ENCODE measurements at places on chromosomes 1 and 21.

DNA sequence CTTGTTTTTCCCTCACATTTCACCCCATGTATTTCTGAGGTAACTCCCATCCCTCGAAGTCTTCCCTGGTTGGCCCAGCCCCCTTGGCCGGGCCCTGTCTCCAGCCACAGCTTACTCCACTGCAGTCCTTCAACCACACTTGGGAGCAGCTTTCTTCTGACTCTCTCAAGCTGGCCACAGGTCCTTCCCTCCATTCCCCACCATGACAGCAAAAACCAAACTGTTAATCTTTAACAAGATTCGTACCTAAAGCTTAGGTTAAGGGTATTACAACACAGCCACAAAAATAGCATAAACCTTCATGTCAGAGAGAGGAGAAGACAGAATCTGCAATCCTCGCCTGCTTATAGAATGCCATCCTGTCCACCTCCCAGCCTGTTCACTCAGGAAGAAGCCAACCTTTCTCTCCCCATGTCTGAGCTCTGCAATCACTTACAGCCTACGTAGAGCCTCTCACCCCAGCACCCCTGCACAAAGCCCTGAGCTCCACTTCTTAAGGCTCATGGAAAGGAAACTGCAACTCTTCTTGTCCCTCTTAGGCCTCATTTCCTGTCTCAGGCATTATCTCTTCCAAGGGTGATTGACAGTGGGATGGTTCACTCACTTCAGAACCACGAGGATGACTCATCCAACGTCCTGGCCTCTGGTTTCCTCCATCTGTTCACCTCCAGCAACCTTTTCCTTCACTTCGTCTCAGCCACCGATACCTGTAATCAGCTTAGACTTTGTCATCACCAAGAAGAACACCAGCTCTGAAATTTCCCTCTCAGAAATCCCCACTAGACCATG is 72.8 kb downstream of the CD2 start:
- no peak for DNase-seq

DNA sequence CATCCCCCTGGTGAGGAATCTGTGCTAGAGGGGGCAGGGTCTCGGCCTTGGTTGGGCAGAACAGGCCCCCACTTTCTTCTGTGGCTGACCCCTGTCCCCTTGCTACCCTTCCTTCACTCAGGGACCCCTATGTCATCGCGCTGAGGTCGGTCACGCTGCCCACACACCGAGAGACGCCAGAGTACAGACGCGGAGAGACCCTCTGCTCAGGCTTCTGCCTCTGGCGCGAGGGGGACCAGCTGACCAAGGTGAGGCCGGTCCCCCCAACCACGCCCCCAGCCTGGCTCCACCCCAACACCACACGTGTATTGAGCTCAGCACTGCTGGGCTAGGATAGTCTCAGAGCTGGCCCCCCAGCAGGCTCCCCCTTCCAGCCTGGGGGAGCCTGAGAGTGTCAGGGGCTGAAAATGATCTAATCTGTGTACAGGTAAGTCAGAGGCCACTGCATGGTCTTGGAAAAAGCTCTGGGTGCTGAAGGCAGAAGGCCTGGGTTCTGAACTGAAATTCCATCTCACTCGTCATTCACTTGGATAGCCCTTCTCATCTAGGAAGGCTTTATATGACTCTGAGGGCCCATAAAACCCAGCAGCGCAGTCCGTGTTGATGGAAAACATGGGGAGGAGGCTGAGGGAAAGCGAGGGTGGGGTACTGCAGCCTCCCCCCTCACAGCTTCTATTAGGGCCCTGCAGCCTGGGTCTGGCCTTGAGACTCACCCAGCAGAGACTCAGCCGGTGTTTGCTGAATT is 15.3 kb downstream of the FAM151A start:
- DNase-seq: no peak

DNA sequence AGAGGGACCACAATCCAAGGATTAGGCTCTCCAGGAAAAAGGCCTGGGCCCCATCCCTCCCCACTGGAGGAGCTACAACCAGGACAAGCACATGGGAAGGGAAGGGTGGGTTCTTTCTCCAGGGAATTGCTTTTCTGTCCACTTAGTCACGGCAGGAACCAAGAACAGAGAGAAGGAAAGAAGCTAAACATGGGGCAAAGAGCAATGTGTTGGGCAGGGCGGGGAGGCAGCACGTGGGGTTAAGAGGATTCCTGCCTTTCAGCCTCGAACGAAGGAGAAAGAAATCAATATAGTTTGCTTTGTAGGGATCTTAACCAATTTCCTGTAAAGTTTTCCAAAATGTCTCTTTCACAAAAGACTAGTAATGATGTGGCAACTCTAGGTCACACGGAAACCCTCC is 21.7 kb downstream of the ERI3 start:
- DNase-seq: no peak

DNA sequence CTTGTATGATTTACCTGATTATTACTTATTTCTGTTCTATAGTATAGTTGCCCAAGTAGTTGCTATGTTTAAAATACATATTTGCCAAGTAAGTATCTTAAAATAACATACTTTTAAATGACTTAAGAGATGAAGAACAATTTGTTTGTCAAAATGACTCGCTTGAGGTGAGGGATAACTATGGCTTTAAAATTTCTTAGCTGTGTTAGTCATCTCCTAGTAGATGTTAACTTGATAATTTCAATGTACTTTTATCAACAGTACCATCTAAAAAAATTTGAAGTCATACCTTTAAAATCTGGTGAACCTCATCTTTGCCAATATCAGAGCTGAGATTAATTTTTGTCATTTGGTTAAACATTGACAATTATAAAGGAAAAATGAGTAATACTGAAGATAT is 37.7 kb downstream of the ODR4 start:
- no peak for DNase-seq

DNA sequence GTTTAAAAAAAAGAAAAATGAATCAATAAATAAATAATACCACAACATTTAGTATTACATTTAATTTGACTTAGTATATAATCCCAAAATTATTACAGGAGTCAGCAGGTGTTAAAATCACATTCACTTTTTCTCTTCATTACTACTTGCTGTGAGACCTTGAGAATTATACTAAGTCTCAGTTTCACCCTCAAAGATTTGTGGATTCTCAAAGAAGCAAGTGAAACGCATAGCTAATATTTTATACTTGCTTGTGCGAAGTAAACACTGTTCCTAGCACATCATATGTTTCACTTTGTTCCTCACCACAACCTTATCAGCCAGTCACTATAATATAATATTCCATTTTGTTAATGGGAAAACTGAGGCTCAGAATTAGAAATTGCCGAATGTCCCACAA is 4.0 kb downstream of the CLCA1 start:
- DNase-seq: no peak

- no peak for DNase-seq
Observed at GRCh38 chr1:34266127-34266951, 89.6 kb downstream of the C1orf94 start.

GRCh38 chr1:37809942-37810341 is 1.9 kb upstream of the YRDC start:
- DNase-seq: no peak

GRCh38 chr1:26922901-26923300 is 1.4 kb downstream of the NUDC start:
- no peak for DNase-seq

- DNase-seq: no peak
Observed at GRCh38 chr1:96365596-96366390, 355.8 kb upstream of the PTBP2 start.

- no peak for DNase-seq
Observed at GRCh38 chr1:36876990-36877389, 157.3 kb downstream of the GRIK3 start.

- no peak for DNase-seq
Observed at GRCh38 chr1:243244432-243244841, 10.6 kb downstream of the CEP170 start.

Data from AG04449 (cell line).